ENCODE measurements at places on chromosomes 6 and 20.

DNA sequence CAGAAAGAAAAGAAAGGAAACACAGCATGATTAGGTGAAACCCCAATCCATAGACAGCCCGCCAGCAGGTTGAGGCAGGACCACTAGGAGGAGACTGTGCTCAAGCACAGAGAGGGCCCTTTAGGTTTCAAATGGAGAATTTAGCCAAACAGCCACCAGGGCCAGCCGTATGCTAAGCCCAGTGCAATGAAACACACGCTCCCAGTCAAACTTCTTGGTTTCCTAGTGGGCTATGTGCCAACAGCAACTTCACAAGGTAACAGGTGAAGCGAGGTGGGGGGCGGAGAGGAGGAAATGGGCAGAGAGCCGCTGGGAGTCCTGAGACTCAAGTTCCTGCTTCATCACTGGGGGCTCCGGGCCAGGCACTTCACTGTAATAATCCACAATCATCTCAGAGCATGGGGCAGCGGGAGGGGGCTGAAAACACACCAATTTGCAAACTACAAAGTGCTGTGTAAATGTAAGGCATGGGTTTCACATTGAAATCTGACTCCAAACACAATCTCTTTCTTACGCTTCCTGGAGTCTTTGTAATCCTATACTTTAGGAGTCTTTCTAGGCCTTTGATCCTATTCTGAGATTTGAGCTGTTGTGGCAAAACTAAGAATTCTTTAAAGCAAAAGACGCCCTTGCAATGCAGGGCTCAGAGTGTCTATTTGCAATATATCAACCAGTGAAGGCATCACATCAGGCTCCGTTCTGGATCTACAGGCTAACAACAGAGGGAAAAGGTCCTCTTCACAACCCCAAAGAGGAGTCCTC is 117.3 kb downstream of the OPRM1 start:
- DNase-seq = peak; percentile 31

GRCh38 chr6:136550330-136551071 is at the start of gene MAP7:
Gene MAP7, minus strand, starts transcription at chr6:136550422. Its CDS starts 14 bp downstream, at chr6:136550408.
- no peak for DNase-seq

GRCh38 chr6:28980137-28980851 is 24.8 kb downstream of the ZNF311 start:
- peak; percentile 14 for DNase-seq

GRCh38 chr20:53819973-53820451 is 226.4 kb upstream of the ZNF217 start:
- DNase-seq = no peak

GRCh38 chr6:7215131-7215530 is 97.9 kb downstream of the SSR1 start:
- no peak for DNase-seq

GRCh38 chr20:6613280-6613861 is 154.1 kb upstream of the BMP2 start:
- no peak for DNase-seq

DNA sequence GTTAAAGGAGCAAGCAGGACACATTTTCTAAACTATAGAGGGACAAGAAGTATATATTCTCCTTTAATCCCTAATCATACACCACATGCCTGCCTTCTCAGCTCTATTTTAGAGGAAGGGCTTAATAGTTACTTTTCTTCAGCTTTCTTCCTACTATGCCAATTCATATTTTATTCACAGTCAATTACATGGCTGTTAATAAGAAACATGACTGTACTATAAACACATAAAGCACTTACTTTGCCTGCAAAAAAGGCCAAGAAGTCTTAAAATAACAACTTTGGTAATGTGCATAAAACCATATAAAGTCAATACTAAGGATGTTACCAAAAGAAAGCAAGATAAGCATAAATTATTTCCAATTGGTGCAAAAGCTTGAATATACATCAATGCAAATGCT is 6.4 kb downstream of the KIAA0408 start:
- DNase-seq = no peak

- no peak for DNase-seq
Measured at GRCh38 chr6:96542702-96543101, 20.2 kb upstream of the FHL5 start.

GRCh38 chr6:44058617-44059358 is 68.5 kb downstream of the MRPL14 start:
- DNase-seq = no peak

DNA sequence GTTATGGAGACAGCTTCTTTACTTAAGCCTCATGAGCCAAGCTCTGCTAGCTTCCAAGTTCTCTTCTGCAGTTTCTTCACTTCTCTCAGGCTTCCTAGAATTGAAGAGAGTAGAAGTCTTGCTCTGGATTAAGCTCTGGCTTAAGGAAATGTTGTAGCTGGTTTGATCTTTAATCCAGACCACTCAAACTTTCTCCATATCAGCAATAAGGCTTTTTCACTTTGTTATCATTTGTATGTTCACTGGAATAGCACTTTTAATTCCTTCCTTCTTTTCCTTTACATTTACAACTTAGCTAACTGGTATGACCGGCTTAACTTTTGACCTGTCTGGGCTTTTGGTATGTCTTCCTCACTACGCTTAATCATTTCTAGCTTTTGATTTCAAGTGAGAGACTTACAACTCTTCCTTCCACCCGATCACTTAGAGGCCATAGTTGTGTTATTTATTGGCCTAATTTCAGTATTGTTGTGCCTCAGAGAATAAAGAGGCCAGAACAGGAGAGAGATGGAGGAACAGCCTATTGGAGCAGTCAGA is 236.6 kb upstream of the BMP2 start:
- DNase-seq = no peak

GRCh38 chr6:165585060-165585459 is 78.0 kb downstream of the PDE10A start:
- DNase-seq = no peak

DNA sequence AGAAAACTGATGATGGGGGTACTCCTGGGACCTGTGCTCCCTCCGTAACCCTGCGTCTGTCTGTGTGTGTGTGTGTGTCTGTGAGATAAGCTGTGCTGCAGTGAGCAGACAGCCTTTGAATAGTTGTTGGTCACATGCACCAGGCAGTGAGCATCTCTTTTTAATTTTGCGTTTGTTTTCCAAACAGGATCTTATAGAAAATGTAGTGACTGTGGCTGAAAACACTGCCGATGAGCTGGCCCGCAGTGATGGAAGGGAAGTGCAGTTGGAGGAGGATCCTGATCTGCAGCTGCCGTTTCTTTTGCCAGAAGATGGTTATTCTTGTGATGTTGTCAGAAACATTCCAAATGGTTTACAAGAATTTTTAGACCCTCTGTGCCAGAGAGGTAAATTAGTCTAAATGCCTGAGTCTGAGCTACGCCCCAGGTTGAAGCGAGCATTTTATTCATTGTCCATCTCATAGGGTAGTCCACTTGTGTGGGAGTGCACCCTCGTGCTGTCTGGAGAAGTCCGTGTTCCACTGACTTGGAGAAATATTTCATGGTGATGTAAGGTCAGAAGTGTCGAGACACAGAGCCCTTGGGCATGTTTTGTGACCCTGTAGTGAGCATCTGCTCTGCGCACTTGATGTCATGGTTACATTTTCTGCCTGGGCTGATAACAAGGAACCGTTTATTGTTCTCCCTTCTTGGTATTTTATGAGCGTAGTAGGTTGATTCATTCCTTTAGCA is 78.8 kb upstream of the KIF25 start:
- DNase-seq = no peak

- DNase-seq = no peak
Measured at GRCh38 chr20:53245574-53245973, 273.4 kb downstream of the TSHZ2 start.

- no peak for DNase-seq
Measured at GRCh38 chr6:136726837-136727557, 65.3 kb downstream of the MAP3K5 start.

- DNase-seq = no peak
Measured at GRCh38 chr6:118933855-118934460, 1.0 kb downstream of the MCM9 start.

GRCh38 chr6:154039231-154039842 is at the start of gene OPRM1:
Gene OPRM1, plus strand, starts transcription at chr6:154039240. Its CDS starts 305 bp downstream, at chr6:154039545.
- DNase-seq = no peak

- no peak for DNase-seq
Measured at GRCh38 chr6:136108361-136108945, 141.7 kb downstream of the MTFR2 start.

DNA sequence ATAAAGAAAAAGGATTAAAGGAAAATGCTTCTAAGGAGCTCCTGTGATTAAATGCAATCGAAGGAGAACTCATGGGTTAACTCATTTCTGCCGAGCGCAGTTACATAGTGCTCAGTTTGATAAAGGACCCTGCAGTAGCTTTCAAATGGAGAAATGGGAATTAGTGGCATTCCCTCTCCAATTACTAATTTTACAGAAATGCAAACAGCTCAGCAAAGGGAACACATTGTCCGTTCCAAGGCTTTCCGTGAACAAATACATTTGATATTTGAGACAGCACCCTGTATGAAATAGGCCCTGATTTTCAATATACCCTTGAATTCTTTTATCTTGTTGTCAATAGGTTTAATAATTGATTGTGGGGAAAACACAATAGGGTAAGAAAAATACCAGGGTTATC is 375.9 kb upstream of the TSHZ2 start:
- DNase-seq = no peak

DNA sequence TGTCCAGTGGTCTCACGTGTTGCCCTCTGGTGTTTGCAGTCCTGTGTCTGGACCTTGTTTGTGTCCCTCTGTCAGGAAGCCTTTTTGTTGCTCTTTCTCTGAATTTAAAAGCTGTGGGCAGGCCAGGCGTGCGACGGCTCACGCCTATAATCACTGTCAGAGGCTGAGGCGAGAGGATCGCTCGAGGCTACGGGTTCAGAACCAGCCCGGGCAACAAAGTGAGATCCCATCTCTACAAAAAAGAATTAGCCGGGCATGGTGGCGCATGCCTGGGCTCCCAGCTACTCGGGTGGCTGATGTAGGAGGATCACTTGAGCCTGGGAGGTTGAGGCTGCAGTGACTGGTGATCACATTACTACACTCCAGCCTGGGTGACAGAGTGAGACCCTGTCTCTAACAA is 28.5 kb downstream of the OSBPL2 start:
- DNase-seq = no peak

DNA sequence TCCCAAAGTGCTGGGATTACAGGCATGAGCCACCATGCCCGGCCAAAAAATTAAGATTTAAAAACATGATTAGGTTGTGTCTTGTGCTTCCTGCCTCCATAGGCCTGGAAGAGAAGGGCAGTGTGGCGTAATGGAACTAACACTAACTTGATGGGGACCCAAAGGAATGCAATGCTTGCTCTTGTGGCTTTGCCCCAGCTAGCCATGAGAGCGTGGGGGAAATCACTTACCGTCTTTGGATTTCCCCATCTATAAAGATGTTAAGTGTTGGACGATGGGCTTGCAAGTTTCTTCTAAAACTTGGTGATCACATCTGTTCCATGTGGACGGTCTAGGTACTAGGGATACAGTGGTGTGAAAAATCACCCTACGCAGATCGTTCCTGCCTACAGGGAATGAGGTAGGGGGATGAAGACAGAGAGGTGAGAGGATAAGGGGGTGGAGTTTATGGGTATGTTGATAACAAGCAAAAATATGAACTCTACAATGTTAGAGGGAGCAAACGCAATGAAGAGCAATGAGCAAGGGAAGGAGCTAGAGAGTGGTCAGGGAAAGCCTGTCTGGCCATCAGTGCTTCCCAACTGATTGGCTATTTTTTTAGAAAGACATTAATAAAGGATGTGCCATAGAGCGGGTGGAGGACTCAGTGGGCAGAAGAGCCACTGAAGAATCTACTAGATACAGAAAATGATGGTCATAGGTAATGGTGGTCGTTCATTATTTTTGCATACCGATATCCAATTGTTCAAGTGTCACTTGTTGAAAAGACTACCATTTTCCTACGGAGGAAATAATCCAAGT is 165.2 kb downstream of the BCAS1 start:
- no peak for DNase-seq

DNA sequence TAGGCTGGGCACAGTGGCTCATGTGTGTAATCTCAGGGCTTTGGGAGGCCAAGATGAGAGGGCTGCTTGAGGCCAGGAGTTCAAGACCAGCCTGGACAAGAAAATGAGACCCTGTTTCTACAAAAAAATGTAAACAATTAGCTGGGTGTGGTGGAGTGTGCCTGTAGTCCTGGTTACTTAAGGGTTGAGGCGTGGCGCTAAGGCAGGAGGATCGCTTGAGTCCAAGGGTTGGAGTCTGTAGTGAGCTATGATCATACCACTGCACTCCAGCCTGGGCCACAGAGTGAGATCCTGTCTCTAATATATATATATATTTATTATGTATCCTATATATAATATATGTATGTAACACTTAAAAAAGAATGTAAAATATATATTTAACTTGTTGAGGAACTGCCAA is 7.9 kb upstream of the ABRACL start:
- no peak for DNase-seq

DNA sequence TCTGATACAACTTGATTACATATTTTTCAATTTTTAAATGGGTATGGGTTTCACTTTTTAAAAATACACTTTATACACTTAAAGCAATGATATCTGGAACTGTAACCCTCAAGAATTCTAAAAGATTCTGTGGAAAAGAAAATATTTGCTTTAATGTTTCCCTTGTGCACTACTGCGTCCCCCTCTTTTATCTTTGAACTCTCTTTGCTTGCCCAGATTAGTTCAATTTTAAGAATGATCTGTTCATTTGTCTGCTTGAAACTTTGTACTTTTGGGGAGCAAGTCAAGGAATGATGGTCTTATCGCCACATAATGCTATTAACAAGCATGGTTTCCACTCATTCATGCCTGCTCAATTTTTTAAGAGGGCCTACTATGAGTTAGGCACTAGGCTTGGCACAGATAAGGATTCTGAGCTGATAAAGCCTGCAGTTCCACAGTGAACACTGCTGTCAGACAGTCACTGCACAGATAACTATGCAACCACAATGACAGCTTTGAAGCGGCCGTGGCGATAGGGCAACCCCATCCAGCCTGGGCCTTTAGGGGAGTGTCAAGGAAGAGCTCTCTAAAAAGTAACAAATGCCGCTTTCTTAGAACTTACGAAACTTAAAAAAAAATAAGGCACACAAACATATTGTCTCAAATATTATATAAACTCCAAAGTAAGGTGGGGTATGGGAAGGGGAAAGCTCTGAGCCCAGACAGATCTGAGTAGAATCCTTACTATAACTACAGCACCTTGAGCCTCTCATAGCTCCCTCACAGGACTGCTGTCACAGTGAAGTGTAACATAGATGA is 29.7 kb downstream of the FYN start:
- DNase-seq = no peak

- DNase-seq = peak; percentile 40
Measured at GRCh38 chr6:159788753-159789376, 537 bp downstream of the TCP1 start.

GRCh38 chr20:25038591-25039015 is 19.3 kb downstream of the ACSS1 start:
- DNase-seq = no peak

DNA sequence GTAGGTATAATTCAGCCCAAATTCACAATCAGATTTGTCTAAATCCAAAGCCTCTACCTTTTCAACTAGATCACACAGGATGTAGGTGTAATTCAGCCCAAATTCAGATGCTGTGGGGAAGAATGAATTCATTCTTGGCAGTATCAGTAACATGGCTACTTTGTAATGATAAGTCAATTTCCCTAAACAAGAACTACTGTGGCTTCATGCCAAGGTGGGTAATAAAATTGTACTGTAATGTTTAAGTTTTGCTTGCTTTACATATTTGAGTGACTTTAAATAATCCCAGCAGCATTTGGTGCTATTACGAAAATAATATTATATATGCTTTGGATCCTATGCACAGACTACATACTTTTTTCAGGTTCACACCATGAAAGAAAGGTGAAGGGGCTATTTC is 239.1 kb downstream of the HDGFL1 start:
- DNase-seq = no peak
